ENCODE measurements at places on chromosomes 11 and 22.

- no peak for DNase-seq
These were observed 15.1 kb downstream of the MYBPC3 start for GRCh38 chr11:47337229-47337924.

GRCh38 chr22:26921726-26922125 is 264.3 kb downstream of the MIAT start:
- DNase-seq = peak; percentile 21

GRCh38 chr22:37854946-37855345 is 5.7 kb downstream of the EIF3L start:
- DNase-seq = no peak

- no peak for DNase-seq
These were observed 9.8 kb upstream of the NXPE4 start for GRCh38 chr11:114605370-114605769.
